Thymus (tissue), 14 donors: ENCODE measurements at places on chromosomes 1 and 21. TPM values are rescaled to one million over a fixed set of nuclear protein-coding genes. Genes with fewer than 3 reads are reported as not detected.

Gene CFHR2
- 0.09 TPM for total RNA-seq

Gene SLC16A4
- 0.71 TPM for total RNA-seq

Gene CSF3R
- 3.7 TPM for total RNA-seq

Gene CYP4Z1
- 0.42 TPM for total RNA-seq

GRCh38 chr1:204463125-204464060 is 31.2 kb downstream of the PIK3C2B start:
- no peak overlapping the region for H3K4me3 ChIP-seq
- no peak overlapping the region for H3K27ac ChIP-seq
- H3K27me3 ChIP-seq: no peaks in the 10 kb centered on the region
- H3K4me1 ChIP-seq: peaks cover 14% of the 10 kb centered on the region
- peaks cover 68% of the 10 kb centered on the region for H3K36me3 ChIP-seq

DNA sequence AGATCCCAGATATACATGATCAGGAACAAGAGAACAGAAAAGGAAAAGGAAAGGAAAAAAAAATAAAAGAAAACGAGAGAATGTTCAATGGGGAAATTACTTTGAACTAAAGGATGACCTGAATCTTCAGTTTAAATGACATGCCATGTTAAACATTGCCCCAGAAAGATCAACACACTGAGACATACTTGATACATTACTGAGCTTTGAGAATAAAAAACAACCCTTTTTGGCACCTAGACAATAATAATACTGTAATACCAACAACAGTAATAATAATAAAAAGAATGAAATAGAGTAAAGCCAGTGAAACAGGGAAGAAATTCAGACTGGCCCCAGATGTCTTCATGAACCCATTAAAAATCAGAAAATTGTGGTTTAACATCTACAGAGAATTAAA is 44.8 kb downstream of the CLIC6 start:
- H3K36me3 ChIP-seq: no peaks in the 10 kb centered on the region
- H3K27ac ChIP-seq: no peak overlapping the region
- no peaks in the 10 kb centered on the region for H3K4me1 ChIP-seq
- no peak overlapping the region for H3K4me3 ChIP-seq
- H3K27me3 ChIP-seq: no peaks in the 10 kb centered on the region

DNA sequence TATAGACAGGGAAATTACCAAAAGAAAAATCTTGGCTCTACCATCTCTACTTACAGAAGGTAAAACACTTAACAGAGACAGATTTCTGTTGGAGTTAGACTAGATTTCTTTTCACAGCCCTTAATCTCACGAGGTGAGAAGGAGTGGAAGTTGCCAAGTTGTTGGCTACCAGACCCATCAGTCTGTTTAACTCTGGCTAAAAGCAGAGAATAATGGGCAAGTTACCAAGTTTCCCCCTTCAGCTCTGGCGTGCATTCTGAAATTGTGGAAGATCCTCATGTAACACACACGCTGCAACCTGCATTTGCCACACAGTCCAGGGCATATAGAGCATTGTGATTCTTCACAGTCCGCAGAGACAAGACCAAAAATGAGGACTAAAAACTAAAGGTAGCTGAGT is 49.3 kb downstream of the STX6 start:
- H3K4me3 ChIP-seq: no peak overlapping the region
- H3K27me3 ChIP-seq: no peaks in the 10 kb centered on the region
- H3K36me3 ChIP-seq: peaks cover 43% of the 10 kb centered on the region
- DNase-seq: no peak
- H3K27ac ChIP-seq: no peak overlapping the region

GRCh38 chr1:23273450-23274133 is 56.3 kb upstream of the HTR1D start:
- DNase-seq: no peak
- H3K4me3 ChIP-seq: no peak overlapping the region
- H3K4me1 ChIP-seq: no peaks in the 10 kb centered on the region
- peaks cover 2% of the 10 kb centered on the region for H3K27me3 ChIP-seq

GRCh38 chr1:55578646-55579045 is 363.5 kb upstream of the USP24 start:
- H3K27ac ChIP-seq: no peak overlapping the region
- H3K4me1 ChIP-seq: no peaks in the 10 kb centered on the region
- no peaks in the 10 kb centered on the region for H3K36me3 ChIP-seq
- no peaks in the 10 kb centered on the region for H3K27me3 ChIP-seq
- no peak for DNase-seq
- no peak overlapping the region for H3K4me3 ChIP-seq

DNA sequence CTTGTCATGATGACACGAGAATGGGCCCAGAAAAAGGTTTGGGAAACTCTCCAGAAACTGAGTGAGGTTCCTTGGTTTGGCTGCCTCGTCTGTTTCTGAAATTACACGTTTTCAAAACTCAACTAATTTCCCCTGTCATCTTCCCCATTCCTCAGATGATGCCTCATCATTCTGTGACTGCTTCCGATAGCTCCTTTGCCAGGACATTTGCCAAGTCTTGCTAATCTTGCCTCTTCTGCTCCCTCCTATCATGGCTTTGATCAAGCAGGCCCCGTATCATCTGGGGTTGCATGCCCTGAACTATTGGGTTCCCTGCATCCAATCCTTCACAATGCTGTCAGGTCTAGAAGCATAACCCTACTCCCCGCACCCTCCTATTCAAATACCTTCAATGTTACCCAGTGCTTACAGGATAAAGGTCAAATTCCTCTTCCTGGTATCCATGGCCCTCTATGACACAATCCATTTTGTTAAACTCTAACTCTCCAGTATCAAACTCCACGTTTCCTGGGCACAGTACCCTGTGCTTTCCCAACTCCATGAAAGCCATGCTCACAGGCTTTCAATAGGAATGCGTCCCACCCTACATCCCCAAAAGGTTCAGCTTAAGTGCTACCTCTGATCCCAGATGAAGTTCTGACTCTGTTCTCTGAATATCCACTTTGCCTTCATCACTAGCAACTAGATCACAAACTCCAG is 22.2 kb upstream of the TMEM200B start:
- peak overlapping the region; percentile 12 for H3K27ac ChIP-seq
- no peak for DNase-seq
- H3K4me3 ChIP-seq: no peak overlapping the region

GRCh38 chr1:9164532-9164900 is 35.6 kb upstream of the GPR157 start:
- H3K27me3 ChIP-seq: no peaks in the 10 kb centered on the region
- H3K4me1 ChIP-seq: no peaks in the 10 kb centered on the region
- H3K4me3 ChIP-seq: no peak overlapping the region

DNA sequence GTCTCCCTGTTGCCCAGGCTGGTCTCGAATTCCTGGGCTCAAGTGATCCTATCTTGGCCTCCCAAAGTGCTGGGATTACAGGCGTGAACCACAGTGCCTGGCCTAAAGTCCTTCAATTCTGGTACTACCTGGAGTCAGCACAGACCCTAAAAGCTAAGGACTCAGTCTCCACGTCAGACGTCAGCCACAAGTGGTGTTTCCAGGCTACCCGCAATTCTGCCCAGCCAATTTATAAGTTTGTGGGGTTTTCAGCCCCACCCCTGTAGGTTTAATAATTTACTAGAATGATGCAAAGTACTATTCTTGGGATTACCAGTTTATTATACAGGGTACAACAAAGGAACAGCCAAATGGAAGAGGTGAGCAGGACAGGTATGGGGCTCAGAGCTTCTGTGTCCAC is 10.6 kb upstream of the DIP2A start:
- no peak overlapping the region for H3K27ac ChIP-seq
- no peak for DNase-seq
- peaks cover 32% of the 10 kb centered on the region for H3K36me3 ChIP-seq
- H3K4me3 ChIP-seq: no peak overlapping the region
